ENCODE measurements at places on chromosomes 12 and 14.

GRCh38 chr14:75811136-75811829 is 150.2 kb downstream of the TTLL5 start:
- DNase-seq = no peak

DNA sequence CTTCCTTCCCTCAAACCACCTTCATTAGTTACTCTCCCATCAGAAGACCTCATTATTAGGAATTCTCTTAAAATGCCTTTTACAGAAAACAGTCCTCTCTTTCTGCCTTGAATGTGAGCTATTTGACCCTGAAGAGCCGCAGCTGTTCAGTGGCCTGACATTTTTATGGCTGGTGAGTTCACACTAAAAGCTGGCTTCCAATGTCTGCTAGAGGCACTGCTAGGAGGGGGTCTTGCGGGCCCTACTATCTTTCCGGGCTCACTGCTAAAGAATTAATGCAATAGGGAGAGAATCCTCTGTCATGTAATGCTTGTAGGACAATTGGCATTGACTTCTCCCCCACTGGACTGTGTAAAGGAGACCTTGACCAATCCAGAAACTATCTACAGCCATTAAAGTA is 87.7 kb downstream of the GPR135 start:
- no peak for DNase-seq

- peak; percentile 85 for DNase-seq
Measured at GRCh38 chr12:92593734-92594402, 108.9 kb upstream of the PLEKHG7 start.

- DNase-seq = no peak
Measured at GRCh38 chr12:10160617-10161385, 11.1 kb downstream of the OLR1 start.

DNA sequence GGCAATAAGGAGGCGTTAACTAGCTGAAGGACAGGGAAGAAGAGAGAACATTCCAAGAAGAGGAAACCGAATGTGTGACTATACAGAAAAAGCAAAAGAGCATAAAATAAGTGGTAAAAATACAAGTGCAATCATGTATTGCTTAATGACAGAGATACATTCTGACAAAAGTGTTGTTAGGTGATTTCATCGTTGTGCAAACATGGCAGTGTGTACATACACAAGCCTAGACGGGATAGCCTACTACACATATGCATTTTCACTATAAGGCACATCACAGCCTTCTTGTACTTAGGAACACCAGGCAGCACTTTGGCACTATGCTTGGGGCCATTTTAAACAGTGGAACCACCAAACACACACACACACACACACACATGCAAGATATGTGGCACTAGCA is 299.3 kb downstream of the BCAT1 start:
- no peak for DNase-seq

GRCh38 chr12:6952863-6953441 is 1.8 kb downstream of the PTPN6 start:
- no peak for DNase-seq

DNA sequence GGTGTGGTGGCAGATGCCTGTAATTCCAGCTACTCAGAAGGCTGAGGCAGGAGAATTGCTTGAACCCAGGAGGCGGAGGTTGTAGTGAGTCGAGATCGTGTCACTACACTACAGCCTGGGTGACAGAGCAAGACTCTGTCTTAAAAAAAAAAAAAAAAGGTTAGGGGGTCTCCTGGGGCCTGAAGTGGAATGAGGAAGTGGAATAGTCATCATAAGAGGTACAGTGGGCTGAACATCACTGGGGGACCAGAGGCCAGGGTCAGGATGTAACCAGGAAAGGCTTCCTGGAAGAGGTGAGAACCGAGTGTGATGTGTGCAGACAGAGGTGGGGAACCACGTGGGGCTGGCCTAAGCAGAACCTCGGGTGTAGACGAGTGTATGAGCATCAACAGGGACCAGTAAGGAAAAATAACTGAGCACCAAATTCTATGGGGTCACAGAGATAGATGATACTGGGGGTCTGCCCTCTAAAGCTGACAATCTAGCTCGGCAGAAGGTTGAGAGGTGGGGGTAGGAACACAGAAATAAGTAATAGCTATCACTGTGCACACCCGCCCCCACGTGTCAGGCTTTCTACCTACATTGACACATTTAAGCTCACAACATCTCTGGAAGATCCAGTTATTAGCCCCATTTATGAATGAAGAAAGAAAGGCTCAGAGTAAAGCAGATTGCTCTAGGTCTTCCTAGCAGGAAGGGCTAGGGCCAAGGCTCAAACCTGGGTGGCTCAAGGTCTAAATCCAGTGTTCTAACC is 5.0 kb upstream of the COX6A1 start:
- no peak for DNase-seq

DNA sequence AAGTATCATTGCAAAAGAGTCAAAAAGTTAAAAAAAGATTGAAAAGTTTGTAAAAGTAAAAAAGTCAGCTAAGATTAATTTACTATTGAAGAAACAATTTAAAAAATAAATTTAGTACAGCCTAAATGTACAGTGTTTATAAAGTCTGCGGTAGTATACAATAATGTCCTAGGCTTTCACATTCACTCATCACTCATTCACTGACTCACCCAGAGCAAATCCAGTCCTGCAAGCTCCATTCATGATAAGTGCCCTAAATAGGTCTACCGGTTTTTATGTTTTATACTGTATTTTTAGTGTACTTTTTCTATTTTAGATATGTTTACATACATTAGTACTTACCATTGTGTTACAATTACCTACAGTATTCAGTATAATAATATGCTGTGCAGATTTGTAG is 43.9 kb upstream of the ABCC9 start:
- no peak for DNase-seq

GRCh38 chr12:121483949-121484348 is 84.0 kb downstream of the RNF34 start:
- DNase-seq = no peak

DNA sequence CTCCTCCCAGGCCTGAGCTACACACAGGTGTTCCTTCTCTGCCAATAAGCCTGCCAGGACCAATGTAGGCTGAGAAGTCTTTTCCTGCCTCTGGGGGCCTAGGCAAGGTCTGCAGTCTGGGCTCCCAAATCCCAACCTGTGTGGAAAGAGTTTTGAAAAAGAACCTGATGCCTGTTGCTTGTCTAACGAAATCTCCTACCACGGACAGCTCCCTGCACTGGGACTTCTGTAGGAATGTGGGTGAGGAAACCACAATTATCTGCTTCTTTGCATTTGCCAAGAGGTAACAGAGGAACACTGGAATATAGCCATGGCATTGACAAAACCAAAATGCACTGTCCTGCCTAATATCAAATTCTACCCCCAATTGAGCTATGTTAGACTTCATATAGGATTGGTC is 877.0 kb upstream of the TMEM132C start:
- DNase-seq = no peak

- no peak for DNase-seq
Measured at GRCh38 chr14:98840091-98840490, 431.9 kb downstream of the BCL11B start.

GRCh38 chr14:104957146-104958113 is 20.7 kb downstream of the AHNAK2 start:
- DNase-seq = no peak

DNA sequence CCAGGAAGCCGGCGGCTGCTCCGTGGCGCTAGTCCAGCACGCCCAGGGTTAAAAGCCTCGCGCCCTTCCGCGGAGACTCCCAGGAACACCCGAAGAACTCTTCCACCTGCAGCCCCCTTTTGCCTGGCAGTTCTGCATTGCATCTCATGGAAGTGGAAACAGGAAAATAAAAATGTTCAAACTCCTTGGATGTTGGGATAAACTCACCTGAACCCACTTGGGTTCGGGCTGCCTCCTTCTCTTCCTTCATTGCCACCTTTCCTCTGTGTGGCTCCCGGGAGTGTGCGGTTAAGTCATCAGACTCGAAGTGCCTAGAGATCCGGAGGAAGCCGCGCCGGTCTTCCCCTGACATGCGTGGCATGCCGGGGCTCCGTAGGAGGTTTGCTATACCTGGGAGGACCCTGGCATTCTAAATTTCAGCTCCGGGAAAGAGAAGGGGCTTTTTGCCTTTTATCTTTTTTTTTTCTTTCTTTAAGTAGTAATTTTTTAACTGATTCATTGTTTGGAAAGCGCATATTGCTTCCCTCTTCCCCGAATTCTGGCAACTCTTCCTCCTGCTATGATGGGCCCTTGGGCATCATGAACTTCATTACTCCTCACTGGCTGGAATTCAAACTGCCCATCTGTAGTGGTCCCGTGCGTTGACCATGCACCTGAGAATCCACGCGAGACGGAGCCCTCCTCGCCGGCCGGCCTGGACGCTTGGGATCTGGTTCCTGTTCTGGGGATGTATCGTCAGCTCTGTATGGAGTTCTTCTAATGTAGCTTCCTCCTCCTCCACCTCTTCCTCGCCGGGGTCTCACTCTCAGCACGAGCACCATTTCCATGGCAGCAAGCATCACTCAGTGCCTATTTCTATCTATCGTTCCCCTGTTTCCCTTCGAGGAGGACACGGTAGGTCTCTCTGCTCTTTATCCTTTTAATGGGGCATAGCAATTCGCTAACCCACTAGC is 931.4 kb downstream of the DIO2 start:
- DNase-seq = no peak

DNA sequence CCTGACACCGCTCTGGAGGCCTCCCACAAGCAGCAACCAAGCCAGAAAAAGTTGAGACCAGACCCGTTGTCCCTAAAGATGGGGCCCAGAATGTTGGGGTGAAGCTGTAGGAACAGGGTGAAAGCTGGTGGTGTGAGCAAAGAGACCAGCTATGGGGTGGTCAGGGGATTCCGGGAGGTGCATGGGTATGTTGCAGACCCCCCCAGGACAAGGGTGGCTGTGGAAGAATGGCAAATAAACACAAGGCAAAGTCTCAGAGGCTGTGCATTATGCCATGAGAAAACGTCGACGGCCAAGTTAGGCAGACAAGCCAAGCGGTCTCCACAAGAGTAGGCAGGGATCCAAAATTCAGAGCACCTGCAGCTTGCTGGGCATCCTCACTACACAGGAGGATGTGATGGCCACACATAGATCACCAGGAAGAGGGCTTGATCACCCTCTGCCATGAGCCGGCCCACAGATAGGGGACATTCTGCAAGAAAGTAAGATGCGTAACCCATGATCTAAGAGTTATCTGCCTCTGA is 58.8 kb upstream of the KCNA1 start:
- DNase-seq = no peak

GRCh38 chr12:45350861-45351260 is 135.0 kb downstream of the ANO6 start:
- DNase-seq = no peak

- DNase-seq = no peak
Measured at GRCh38 chr14:60756847-60757246, 22.3 kb downstream of the MNAT1 start.

DNA sequence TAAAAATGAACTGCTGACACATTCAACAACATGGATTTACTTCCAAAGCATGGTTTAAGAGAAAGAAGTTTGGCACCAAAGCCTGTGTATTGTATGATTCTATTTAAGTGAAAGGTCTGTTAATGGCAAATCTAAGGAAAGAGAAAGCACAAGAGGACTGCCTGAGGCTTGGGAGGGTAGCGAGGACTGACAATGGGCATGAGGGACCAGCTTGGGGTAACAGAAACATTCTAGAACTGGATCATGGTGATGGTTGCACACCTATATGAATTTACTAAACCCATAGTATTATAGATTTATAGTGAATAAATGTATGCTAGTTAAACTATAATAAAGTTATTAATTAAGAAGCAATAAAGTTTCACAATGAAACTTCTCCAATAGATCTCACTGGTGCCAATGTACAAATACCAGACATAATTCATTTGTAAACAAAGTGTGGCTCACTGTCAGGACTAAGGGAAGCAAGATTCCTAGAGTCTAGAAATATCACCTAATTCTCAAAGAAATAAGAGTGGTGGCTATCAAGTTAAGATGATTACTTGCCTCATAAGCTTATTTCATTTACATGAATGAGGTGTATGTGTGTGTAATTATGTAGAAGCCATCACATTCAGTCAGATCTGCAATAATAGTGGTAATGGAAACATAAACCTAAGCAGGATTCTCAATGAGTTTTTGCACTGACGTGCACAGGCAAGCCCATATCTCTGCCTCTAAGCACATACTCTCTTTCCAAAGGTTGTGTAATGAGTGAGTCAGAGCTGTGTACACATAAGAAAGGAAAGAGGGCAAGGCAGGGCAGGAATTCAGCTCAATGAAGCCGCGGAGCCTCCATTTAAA is 353.4 kb downstream of the KCNH5 start:
- DNase-seq = no peak

GRCh38 chr12:106767954-106768822 is 6.3 kb upstream of the RIC8B start:
- DNase-seq = no peak
